ENCODE measurements at places on chromosomes 2 and 18.

DNA sequence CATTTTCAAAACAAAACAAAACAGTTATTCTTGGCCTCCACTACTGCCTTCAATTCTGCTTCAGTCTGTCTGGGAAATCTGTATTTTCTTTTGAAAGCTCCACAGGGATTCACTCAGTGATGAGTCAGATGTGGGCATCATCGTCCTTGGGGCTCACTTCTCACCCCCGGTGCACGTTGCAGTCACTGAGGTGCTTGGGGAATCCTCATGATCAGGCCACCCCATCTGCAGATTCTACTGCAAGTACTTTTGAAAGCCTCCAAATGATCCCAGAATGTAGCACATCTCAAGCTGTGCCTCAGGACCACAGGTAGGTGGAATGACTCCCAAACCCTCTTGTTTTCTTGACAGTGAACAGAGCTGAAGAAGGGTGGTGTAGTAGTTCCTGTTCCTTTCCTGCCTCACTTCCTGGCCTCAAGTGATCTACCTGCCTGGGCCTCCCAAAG lies 34.3 kb downstream of the LPIN2 start:
- DNase-seq, result no peak

- DNase-seq, result no peak
Observed at GRCh38 chr2:124315221-124315880, 290.3 kb downstream of the CNTNAP5 start.

DNA sequence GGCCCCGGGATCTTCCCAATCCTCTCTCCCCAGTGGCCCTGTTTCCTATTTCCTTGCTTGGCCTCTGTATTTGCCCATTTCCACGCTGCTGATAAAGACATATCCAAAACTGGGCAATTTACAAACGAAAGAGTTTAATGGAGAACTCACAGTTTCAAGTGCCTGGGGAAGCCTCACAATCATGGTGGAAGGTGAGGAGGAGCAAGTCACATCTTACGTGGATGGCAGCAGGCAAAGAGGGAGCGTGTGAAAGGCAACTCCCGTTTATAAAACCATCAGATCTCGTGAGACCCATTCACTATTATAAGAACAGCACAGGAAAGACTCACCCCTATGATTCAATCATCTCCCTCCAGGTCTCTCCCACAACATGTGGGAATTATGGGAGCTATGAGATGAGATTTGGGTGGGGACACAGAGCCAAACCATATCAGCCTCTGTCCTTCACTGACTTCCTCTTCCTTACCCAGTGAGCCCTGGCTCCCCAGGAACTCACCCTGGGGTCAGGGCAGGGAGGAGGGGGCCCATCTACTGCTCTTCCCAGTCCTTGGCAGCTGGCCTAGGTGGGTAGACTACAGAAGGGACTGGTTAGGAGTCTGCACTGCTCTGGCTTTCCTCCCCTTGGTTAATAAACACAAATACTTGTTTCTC lies 105.8 kb upstream of the MYCN start:
- DNase-seq, result no peak

DNA sequence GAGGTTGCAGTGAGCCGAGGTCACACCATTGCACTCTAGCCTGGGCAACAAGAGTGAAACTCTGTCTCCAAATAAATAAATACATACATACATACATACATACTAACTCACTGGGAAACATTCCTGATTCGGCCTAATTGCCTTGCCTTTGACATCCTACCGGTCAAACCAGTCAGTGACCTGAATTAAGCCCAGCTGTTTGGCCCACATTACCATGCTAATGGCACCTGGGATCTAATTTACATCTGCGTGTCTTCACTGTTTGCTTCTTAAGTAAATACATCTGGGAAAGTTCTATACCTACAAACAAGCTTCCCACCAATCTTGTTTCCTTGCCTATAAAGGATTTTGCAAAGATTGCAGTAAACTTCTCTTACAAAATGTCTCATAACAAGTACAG lies 230.2 kb upstream of the ZC3H15 start:
- DNase-seq, result no peak

- no peak for DNase-seq
Observed at GRCh38 chr2:131349021-131349420, 14.9 kb downstream of the RAB6D start.

GRCh38 chr18:12749121-12749520 lies 46.3 kb downstream of the PSMG2 start:
- no peak for DNase-seq

GRCh38 chr2:214328941-214329340 lies 81.9 kb upstream of the VWC2L start:
- no peak for DNase-seq

DNA sequence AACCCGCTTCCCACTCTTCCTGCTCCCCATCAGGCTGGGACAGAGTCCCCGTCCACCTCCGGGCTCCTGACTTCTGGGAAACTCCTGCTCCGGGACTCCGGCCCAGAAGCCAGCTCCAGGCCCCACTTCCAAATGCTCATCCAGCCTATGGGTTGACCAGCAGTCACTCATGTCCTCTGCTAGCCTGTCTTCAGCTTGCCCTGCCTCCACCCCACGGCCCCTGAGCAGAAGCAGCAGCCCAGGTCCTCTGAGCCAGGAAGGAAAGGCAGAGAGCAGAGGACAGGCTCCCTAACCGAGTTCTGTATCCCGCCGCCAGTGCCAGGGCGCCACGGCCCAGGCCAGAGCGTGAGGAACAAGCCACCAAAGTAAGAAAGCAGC lies 86.4 kb upstream of the ID2 start:
- DNase-seq, result no peak

DNA sequence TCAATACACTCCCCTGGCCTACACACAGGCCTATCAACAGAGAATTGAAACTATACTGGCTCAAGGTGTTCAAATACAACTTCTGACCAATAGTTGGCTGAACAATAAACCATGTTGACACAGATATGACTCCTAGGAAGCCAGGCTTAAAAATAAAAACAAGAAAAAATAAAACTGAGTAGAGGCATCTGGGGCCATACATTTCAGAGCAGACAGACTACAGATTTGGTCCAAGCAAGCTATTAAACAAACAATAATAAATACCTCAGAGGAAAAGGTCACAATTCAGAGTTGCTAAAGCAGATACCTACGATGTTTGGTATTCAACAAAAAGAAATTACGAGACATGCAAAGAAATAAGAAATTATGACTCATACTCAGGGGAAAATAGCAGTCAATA lies 132.8 kb upstream of the ACVR2A start:
- DNase-seq, result no peak

GRCh38 chr2:102433973-102434654 lies 11.2 kb downstream of the IL18RAP start:
- no peak for DNase-seq

DNA sequence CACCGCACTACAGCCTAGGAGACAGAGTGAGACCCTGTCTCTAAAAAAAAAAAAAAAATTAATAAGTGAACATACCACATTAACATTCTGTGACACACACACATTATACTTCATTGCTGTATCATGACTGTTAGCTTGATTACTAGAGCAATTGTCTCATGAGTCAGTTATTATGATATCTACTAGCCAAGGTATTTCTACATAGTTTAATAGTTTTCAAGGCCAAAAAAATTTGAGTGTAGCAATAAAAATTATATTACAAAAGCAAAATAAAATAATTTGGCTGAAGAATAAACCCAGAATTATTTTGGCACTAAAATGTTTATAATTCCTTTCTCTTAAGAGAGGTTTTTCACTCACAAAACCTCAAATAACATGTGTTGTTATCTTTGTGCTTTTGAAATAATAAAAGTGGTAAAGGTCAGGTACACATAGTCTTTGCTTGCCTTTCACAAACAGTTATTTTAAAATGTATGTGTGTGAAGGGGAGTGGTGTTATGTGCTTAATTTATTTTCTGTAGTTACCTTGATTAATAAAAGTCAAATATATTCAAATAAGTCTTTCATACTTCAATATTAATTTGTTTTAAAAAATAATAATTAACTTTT lies 136.9 kb upstream of the SPOPL start:
- no peak for DNase-seq

DNA sequence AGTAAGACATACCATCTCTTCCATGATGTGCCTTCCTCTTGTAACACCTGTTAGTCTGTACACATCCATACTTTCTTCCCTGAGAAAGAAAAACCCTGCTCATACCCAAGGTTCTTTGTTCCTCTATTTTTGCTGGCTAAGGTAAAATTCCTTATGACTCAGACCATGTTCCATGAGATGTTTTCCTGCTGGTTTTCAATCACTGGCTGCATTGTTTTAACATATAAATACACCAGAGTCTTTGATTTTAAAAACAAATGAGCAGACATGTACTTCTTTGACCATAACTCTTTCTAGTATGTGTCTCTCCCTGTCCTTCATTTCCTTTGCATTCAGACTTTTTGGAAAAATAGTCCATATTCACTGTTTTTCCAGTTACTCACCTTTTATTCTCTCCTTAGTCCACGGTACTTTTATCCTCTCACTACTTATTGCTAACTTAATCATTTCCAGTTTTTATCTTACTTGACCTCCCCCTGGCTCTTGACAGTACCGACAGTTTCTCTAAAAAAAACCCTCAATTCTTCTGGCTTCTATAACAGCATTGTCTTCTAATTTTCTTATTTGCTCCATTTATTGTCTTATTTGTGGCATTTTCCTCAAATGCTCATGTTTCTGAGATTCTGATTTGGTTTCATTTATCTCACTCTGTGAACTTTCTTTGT lies 4.3 kb downstream of the VAPA start:
- no peak for DNase-seq

GRCh38 chr18:34880882-34881834 lies 160.1 kb upstream of the MAPRE2 start:
- no peak for DNase-seq

GRCh38 chr2:28761420-28761819 lies 9.8 kb downstream of the PPP1CB start:
- DNase-seq, result no peak

- no peak for DNase-seq
Observed at GRCh38 chr2:215967590-215968378, 45.6 kb downstream of the MREG start.

GRCh38 chr18:48621240-48621639 lies 82.4 kb downstream of the CTIF start:
- no peak for DNase-seq

DNA sequence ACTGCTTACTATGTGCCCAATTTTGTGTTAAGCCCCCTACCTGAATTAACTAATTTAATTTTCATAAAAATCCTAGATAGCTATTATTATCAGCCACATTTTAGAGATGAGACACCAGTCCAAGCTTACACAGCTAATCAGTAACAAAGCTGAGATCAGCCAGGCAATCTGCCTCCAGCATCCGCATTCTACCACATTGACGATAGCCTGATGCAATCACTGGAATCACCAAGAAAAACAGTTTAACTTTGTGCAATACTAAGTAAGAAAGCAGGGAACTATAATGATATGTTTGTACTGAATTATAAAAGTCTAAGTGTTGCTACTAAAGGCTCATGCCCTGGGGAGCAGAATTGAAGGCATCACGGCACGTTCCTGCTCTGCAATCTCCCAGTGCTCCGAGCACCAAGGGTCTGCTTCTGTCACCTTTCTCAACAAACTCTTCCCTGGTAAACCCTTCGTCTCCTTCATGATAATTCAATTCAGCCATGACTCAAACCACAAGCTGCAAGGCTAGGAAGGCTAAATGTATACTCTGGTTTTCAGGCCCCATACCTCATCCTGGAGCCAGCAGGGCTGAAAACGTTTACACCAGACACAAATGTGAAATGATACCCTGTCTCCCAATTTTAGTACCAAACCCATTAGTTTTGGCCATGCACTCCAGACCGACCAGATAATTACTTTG lies 19.4 kb downstream of the KANSL3 start:
- DNase-seq, result no peak

DNA sequence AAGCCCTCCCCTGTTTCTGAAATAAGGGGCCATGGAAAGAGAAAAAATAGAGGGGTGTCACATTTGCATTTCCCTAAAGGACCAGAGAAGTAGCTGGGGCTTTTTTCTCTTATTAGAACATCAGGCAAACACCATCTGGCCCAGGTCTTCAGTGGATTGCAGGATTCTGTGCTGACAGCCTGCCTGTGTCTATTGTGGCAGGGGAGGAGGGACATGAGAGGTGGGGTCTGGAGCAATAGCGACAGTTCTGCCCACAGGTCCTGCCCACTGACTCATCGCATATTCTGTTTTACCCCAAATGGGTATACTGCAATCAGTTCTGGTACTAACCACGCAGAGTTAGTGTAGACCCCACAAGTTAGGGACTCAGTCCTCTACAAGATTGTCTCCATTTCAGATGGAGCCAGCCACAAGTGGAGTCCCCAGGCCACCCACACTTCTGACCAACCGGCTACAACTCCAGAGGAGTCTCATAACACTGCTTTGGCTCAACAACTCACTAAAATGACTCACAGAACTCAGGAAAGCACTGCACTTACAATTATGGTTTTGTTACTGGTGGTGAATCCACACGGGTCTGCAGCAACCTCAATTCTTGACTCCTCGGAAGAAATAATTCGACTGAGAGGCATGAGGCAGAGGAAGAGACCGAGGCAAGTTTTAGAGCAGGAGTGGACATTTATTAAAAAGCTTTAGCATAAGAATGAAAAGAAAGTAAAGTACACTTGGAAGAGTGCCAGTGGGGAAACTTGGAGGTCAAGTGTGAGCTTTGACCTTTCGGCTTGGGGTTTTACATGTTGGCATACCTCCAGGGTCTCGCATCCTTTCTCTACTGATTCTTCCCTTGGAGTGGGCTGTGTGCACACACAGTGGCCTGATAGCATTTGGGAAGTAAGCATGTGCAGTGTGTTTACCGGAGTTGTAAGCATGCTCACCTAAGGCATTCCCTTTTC lies 146.4 kb upstream of the SPATS2L start:
- no peak for DNase-seq

DNA sequence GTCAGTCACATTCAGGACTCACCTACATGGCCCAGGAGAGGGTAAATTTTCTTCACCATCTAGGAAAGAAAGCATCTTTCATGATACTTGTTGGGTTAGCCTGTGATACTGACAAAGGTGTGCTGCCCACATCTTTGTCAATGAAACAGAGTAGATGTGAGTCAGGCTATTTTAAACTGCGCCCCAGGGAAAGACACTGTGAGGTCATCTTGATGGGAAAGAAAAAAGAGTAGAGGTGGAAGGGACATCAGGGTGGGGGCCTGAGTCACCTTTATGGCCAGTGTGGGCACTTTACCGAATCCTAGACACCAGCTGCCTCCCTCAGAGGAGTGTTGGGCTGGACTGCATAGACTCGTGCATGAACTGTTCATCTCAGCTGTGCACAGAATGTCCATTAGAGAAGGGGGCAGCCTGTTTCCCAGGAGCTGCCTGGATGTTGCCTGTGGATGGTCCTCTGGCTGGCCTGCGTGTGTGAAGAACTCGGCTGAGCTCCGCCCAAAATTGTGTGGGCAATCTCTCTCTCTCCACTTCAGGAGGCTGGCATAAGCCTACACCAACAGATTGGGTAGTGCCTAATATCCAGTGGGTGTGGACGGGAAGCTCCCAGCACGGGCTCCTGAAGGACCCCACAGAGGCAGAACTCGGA lies 278.7 kb upstream of the PXDN start:
- no peak for DNase-seq

- peak; percentile 34 for DNase-seq
Observed at GRCh38 chr2:129923265-129924091, 56.0 kb upstream of the RAB6C start.

- peak; percentile 60 for DNase-seq
Observed at GRCh38 chr2:224952936-224953657, 89.2 kb downstream of the DOCK10 start.

Measured in GM13976 (cell line).